ENCODE measurements at places on chromosomes 2 and 18.

DNA sequence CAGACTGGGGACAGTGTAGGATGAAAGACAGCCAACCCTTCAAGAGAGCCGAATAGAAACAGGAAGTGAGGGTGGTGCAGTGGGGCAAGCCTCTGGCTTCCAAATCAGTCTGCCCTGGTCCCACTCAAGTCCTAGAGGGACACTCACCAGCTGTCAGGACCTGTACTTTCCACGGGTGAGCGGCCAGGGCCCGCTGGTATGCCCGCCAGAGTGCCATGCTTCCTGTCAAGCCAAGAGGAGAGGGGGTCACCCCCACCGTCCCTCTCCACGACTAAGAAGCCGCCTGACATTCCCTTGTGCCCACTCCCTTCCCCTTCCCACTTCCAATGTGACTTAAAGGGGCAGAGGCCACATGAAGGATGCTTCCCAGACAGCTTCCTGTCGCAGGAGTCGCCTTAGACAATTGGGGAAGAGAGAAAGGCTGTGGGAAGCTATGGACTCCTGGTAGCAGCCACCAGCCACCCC is 564 bp downstream of the MPV17 start:
- no peak for DNase-seq

DNA sequence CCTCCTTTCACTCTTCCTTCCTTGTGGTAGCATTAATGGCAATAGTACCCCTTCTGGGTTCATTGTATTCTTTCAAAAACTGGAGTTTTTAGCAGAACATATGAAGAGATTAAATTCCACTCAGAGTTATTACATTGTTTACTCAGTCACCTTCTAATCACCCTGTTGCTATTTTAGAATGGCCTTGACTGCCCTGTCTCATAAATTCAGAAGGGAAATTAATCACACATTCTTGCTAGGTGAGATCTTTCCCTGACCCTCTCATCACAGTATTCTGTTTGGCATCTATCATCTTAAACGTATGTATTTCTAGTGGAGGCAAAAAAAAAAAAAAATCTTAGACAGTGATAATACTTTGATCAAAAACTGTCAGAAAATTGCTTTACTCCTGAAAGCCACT is 760.4 kb downstream of the ADCYAP1 start:
- DNase-seq: no peak

- DNase-seq: no peak
Observed at GRCh38 chr18:7749510-7749981, 182.4 kb downstream of the PTPRM start.

GRCh38 chr2:145043399-145043834 is 523.5 kb upstream of the ZEB2 start:
- DNase-seq: no peak

DNA sequence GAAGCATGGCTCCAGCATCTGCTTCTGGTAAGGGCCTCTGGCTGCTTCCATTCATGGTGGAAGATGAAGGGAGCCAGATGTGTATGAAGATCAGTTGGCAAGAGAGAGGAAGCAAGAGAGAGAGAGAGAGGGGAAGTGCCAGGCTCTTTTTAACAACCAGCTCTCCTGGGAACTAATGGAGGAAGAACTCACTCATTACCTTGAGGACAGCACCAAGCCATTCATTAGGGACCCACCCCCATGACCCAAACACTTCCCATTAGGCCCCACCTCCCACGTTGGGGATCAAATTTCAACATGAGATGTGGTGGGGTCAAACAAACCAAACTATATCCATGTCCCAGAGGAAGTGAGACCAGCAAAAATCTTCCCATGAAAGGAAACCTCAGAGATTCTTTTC is 124.8 kb upstream of the SIX2 start:
- DNase-seq: no peak

GRCh38 chr2:238486123-238486848 is 59.6 kb downstream of the ASB1 start:
- no peak for DNase-seq

DNA sequence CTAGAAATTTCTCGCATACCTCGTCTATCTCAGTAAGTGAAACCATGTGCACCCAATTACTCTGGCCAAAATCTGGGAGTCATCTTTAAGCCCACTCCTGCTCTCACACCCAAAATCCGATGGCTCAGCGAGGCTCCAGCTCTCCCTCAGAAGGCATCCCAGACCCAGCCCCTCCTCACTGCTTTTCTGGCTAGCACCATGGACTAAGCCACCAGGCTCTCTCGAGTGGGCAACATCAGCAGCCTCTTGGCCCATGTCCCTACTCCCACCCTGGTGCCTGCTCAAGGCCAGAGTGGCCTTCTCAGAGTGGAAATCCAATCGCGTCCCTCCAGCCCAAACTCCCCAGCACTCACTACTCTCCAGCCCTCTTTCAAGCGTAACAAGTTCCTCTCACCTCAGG is 27.2 kb downstream of the TNS1 start:
- no peak for DNase-seq

DNA sequence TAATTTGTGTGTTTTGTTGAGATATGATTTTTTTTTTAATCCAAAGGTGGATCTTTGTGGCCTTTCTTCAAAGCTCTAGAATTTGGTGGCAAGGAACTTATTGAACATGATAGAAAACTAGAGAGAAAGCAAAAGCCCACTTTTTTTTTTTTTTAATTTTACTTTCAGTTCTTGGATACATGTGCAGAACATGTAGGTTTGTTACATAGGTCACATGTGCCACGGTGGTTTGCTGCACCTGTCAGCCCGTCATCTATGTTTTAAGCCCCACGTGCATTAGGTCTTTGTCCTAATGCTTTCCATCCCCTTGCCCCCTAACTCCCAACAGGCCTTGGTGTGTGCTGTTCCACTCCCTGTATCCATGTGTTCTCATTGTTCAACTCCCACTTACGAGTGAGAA is 135.9 kb downstream of the RHBDD1 start:
- no peak for DNase-seq

- DNase-seq: no peak
Observed at GRCh38 chr2:101689114-101689825, 8.2 kb upstream of the MAP4K4 start.

GRCh38 chr2:150538651-150539201 is 51.3 kb upstream of the RND3 start:
- no peak for DNase-seq

DNA sequence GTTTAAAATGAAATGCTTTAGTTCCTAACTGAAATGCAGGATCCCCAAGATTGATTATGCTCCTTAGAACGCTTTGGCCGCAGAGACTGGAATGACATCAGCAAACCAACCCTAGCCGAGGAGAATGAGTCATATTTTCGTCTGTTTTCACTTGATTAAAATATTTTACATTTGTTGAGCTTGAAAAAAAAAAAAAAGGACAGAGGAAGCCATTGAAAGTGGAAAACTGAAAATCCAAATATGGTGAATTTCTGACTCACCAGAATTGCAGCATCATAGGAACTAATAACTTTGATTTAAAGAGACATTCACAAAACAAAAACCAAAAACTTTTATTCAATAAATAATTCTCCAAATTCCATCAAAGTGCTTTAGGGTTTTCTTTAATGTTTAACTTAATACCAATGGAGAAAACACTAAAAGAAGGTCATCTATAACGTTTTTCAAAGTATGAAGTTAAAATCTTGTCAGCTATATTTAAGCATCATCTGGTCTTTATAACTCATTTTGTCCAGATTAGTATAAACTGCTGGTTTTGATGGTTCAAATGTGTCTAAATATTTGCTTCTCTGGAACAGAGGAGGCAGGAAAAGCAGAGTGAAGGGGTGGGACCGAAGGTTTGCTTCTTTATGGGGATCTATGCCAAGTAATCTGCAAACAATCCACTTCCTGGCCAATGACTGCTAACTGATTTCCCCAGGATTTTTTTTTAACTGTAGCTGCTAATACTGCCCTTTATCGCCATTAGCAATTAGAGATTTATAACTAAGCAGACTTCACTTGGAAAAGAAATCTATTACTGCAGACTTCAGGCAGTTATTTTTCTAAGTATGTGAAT is 30.9 kb upstream of the COL5A2 start:
- no peak for DNase-seq

DNA sequence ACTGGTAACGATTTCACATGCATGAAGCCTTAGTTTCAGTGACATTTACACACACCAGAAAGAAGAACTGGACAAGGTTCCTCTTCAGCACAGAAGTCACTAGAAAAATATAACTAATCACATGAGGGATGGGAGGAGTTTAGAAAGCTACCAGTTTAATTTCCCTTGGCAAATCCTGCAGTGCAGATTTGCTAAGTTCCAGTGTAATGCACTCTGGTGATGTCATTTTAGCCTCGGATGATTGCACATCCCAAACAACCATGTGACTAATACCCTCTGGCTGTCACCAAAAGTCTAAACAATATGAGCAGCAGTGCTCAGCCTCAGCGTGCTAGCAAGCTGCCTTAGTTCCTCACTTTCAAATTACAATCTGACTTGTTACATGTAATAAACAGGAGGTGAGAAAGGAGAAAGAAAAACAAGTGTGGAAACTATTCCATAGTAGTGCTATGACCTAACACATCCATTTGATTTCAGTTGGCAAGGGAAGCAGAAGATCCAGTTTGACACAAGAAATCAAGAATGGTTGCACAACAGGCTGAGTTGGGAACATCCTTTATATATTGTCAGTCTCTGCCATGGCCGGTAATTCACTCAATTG is 35.3 kb upstream of the PPP1CB start:
- no peak for DNase-seq

DNA sequence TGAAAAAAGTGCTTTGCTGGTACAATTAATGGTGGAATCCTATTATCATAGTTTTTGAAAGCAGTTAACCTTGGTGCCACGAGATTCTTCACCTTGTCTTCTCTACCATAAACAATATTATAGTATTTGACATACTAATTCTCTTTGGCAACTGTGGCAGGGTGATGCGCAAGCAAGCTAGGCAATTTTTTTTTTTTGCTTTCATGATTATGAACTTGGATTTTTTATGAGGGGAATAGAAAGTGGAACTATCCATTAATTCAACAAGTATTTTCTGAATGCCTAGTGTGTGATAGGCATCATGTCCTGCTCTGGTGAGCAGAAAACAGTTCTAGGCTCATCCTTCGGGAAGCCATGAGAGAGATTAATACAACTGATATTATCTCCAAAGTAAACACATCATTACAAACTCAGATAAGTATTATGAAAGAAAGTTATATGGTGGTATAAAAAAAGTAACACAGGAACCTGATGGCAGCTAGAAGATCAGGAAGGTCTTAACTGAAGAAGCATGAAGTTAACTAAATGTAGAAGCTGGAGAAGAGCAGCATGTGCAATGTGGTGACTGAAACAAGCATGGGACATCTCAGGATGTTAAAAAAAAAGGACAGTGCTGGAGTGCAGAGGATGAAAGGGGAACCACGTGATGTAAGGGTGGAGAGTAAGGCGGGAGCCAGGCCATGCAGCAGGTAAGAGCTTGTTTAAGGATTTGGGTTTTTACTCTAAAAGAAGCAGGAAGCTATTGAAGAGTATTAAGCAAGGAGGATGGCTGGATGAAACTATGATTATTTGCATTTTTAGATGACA is 113.7 kb downstream of the ZEB2 start:
- DNase-seq: no peak

GRCh38 chr18:12372406-12372805 is 4.6 kb downstream of the AFG3L2 start:
- no peak for DNase-seq

DNA sequence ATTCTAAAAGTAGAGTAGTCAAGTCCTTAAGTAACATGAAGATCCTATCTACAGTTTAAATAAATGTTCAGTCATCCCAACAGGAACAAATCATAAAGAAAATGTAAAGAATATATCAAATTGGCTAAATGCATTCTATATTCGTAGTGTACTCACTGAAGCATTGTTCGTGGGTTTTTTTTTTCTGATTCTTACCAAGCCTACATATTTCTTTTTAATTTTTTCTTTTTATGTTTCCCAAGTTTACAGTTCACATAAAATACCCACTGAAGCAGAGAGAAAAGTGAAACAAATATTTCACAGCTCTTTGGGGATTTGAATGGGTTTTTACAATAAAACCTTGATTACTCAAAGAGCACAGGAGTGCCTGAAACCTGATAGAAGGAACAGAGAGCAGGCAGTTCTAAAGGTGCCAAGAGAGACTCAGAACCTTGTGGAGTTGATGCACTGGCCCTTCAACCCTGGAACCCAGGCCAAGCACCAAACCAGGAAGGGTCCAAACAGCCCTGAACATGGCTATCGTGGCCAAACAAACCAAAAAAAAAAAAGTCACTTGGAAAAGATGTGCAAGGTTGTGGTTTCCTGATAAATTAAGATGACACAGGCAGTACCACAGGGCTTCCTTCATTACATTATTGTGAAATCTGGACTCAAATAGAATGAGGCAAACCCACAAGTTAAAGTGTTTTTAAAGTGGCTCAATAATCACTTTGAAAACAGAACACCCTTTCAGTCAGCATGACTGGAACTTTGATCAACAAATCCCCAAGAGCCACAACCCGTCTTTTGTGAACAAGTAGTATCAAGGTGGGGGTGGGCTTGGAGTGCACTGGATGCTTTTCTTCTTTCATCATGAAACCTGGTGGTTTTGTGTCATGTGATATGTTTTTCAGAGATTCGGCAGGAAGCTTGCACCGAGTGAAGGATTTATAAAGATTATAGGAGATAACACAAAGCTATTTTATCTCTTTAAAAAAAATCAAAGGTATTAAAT is 245.0 kb upstream of the FN1 start:
- DNase-seq: no peak

DNA sequence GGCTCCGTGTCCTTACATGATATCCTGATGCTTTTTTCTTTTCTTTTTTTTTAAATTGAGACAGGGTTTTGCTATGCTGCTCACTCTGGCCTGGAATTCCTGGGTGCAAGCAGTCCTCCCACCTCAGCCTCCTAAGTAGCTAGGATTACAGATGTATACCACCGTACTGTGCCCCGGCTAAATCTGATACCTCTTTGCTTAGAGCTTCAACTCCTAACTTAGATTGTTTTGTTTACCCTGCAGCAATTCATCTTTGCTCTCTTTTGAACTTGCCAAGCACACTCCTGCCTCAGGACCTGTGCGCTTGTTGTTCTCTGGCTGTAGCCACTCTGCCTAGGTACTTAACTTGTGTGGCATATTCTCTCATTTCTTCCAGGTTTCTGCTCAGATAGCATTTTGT is 24.5 kb downstream of the RAB10 start:
- no peak for DNase-seq

DNA sequence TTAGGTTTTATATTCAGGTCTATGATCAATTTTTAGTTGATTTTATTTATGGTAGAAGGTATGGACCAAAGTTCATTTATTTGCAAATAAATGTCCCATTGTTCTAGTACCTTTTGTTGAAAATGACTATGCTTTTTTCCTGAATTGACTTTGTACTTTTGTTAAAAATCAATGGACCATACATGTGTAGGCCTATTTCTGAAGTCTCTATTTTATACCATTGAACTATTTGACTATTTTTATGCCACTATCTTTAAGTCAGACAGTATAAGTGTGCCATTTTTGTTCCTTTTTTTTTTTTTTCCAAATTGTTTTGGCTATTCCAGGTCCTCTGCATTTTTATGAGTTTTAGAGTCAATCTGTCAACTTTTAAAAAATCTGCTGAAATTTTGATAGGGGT is 73.6 kb upstream of the UGP2 start:
- DNase-seq: no peak

- DNase-seq: no peak
Observed at GRCh38 chr2:60954139-60954538, 63.4 kb upstream of the PEX13 start.
